ENCODE measurements at places on chromosomes 12 and 14.

DNA sequence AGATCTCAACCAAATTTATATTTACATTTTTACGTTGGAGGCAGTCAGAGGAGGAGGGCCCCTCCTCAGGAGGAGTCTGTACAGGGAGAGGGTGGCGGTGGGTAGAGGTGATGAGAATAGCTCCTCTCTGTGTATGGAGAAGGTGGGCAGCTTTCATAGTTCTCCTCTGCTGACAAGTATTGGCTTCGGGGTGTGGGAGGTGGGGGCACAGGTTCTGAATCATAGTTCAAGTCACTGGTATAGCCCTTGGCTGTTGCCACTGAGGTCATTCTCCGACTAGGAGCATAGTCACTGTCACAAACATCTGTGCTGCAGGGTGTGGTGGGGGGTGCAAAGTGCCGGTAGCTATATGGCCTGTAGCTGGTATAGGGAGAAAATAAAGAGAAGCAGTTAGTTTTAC, 50.3 kb downstream of the BCL2L14 start:
- DNase-seq: no peak

- no peak for DNase-seq
These were observed 88.8 kb downstream of the KCNH5 start for GRCh38 chr14:62956413-62956812.

GRCh38 chr14:99668307-99669295, 15.5 kb upstream of the CYP46A1 start:
- DNase-seq: no peak

DNA sequence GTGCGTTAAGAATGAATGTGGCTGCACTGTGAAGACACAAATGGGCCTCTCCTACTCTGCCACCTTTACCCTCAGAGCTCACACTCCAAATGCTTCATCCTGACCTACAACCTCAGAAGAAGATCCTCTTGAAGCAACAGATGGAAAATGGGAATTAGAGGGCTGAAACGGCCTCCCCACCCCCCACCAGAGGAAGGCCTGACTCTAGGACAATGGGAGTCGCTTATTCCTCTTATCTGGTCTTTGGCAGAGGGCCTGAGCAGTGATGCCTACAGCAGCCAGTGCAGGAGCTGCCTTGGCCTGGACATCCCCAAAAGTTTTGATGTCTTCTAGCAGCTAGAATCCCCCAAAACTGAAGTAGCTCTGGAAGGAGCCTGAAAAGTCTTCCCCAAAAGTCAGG, 29.2 kb downstream of the BTBD7 start:
- no peak for DNase-seq

GRCh38 chr14:91008759-91009409, 51.6 kb downstream of the RPS6KA5 start:
- no peak for DNase-seq

DNA sequence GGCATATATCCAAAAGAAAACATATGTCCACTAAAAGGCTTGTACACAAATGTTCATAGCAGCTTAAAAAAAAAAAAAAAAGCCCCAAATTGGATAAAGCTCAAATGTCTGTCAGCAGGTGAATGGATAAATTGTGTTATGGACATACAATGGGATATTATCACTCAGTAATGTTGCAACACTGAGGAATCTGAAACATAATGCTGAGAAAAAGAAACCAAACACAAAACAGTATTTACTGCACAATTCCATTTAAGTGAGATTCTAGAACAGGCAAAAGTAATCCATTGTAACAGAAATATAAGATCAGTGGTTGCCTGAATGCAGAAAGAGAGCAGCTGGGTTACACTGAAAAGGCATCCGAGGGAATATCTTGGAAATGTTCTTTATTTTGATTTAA, 117.9 kb downstream of the SLC15A5 start:
- DNase-seq: no peak

- no peak for DNase-seq
These were observed 47.8 kb downstream of the CCDC88C start for GRCh38 chr14:91369628-91370445.

GRCh38 chr12:9793779-9794395, 33.2 kb upstream of the CD69 start:
- no peak for DNase-seq

GRCh38 chr14:68027276-68027675, 207.7 kb downstream of the RAD51B start:
- no peak for DNase-seq

- DNase-seq: no peak
These were observed 6.1 kb upstream of the CD9 start for GRCh38 chr12:6193853-6194815.

- no peak for DNase-seq
These were observed 441.1 kb downstream of the ETNK1 start for GRCh38 chr12:23066095-23066494.

GRCh38 chr14:49240383-49240782, 345.8 kb downstream of the RPS29 start:
- no peak for DNase-seq

- no peak for DNase-seq
These were observed 123.7 kb downstream of the SLC25A21 start for GRCh38 chr14:37048666-37049071.

GRCh38 chr12:19273482-19274330, 144.2 kb downstream of the PLEKHA5 start:
- no peak for DNase-seq

GRCh38 chr12:44465139-44465538, 411.0 kb downstream of the NELL2 start:
- no peak for DNase-seq

GRCh38 chr14:44211718-44212117, 295.4 kb downstream of the FSCB start:
- DNase-seq: no peak

- DNase-seq: peak; percentile 75
These were observed 2.0 kb downstream of the TPI1 start for GRCh38 chr12:6869049-6870021.

- DNase-seq: no peak
These were observed 623.5 kb downstream of the FLRT2 start for GRCh38 chr14:86153480-86153879.

DNA sequence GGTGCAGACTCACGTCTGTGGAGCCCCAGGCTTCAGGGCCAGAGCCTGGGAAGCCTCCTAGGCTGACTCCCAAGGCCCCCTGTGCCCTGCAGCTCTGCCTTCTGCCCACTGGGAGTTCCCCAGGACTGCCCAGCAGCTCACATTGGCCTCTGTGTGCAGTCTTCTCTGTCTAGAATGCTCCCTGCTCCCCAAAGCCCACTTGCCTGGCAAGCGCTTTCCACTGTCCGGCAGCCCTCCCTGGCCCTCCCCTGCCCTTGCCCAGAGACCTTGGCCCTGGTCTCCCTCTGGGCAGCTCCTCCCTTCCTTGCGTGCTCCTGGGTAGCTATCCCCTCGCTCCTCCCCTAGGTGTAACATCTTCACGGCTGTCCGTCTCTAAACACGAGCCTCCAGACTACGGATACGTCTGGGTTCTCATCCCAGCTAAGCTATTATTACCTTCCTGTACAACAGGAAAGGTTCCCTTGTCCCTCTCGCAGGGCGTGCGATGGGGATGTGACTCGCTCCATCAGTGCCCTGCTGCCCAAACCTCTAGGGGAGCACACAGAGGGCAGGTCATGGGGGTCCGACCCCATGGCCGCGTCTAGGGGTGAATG, 325.5 kb upstream of the RTL1 start:
- DNase-seq: no peak

- no peak for DNase-seq
These were observed 1013.6 kb downstream of the FLRT2 start for GRCh38 chr14:86543521-86543920.

GRCh38 chr14:51201890-51202289, 38.2 kb upstream of the TMX1 start:
- DNase-seq: no peak

GRCh38 chr12:89135976-89136634, 216.2 kb downstream of the DUSP6 start:
- DNase-seq: no peak

GRCh38 chr14:95462491-95462890, 54.0 kb downstream of the SYNE3 start:
- DNase-seq: no peak

GRCh38 chr14:56044196-56044595, 74.0 kb upstream of the PELI2 start:
- no peak for DNase-seq

GRCh38 chr12:85468356-85469157, 188.5 kb downstream of the ALX1 start:
- no peak for DNase-seq

- no peak for DNase-seq
These were observed 74.7 kb downstream of the FBXL14 start for GRCh38 chr12:1519642-1520041.

- DNase-seq: no peak
These were observed 123.8 kb downstream of the DUSP6 start for GRCh38 chr12:89228491-89228890.

- DNase-seq: no peak
These were observed 7.1 kb downstream of the KRT75 start for GRCh38 chr12:52427083-52427482.

GRCh38 chr14:72311516-72311915, 379.3 kb downstream of the RGS6 start:
- DNase-seq: no peak

DNA sequence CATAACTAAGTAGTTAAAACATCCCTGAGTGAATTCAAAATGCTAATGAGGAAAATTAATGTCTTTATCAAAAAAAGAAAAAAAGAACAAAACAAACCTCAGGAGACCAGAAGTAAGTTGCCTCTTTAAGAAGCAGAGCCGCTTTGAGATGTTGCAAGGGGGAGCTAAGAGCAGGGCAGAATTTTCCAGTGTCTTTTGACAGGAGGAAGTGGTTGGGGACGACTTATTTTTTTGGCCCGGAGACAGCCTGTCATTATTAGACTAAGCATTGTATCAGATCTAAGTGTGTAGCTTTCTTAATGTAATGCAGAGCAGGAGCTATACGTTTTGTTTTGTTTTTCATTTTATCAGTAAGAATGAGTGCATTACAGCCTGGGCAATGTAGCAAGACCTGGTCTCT, 206.6 kb downstream of the CACNA1C start:
- DNase-seq: no peak

DNA sequence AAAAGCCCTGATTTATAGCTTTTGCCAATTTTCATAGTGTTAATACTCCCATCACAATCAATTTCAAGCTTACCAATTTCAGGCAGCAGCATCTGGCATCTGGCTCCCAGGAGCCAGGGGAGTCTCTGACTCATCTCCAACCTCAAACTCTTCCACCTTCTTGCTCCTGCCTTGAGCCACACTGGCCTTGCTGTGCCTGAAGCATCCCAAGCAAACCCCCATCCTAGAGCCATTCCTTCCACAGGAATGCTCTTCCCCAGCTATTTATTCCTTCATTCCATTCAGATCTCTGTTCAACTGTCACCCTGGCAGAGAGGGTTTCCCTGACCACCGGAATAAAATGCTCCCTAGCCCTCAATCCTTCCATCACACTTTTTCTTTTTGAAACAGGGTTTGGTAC, 13.9 kb upstream of the PPP1CC start:
- no peak for DNase-seq
